NCI-H1092 (cell line): ENCODE measurements at places on chromosomes 6 and 20.

DNA sequence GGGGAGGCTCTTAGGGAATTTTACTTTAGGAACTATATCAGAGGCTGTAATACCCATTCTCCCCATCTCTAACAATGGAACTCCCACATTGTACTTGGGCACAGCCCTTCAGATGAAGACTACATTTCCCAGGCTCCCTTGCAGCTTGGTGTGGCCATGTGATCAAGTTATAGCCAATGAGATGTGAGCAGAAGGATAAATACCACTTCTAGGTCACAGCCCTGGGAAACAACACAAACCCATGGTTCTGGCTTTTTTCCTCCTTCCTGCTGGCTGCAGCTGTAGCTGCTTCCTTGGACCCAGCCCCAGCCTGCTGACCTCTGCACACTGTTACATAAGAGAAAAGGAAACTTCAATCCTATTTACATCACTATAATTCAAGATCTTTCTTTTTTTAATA lies 445.9 kb upstream of the JARID2 start:
- no peak for DNase-seq

DNA sequence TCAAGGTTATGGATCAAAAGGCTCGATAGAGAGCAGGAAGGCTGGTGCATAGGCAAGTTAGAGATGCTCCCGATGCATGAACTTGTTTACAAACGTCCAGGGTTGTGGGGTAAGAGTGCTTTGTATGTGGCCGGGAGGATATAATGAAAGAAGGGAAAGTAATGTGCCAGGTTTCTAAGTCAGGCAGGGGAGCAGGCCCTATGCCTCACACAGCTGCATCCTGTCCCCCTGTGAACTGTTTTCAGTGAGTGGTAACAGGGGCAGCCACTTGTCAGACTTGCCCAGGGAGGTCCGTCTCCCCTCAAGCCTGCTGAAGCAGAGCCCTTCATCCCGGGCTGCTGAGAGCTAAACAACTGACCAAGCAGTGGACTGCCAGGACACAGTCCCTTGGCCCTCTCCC lies 19.4 kb downstream of the KCNK5 start:
- DNase-seq = no peak

DNA sequence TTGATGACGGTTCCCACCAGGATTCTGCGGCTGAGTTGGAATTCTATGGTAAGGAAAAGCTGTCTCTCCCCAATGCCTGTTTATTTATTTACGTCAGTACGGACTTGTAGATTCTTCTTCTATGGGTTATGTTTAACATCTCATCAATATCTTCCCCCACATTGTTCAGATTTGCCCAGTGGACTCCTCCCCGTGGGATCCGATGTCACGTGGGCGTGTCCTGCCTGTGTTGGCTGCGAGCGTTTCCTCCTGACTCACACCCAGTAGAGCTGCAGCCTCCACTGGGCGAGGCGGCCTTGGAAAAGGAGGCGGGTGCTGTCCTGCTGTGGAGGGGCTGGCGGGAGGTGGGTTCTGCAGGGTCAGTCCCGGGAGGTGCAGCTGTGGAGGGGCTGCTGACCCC lies 46.8 kb upstream of the SLCO4A1 start:
- no peak for DNase-seq

- no peak for DNase-seq
Observed at GRCh38 chr6:150877928-150878327, 12.4 kb downstream of the MTHFD1L start.

GRCh38 chr6:27867945-27868300 lies 44.3 kb downstream of the OR2B2 start:
- no peak for DNase-seq

DNA sequence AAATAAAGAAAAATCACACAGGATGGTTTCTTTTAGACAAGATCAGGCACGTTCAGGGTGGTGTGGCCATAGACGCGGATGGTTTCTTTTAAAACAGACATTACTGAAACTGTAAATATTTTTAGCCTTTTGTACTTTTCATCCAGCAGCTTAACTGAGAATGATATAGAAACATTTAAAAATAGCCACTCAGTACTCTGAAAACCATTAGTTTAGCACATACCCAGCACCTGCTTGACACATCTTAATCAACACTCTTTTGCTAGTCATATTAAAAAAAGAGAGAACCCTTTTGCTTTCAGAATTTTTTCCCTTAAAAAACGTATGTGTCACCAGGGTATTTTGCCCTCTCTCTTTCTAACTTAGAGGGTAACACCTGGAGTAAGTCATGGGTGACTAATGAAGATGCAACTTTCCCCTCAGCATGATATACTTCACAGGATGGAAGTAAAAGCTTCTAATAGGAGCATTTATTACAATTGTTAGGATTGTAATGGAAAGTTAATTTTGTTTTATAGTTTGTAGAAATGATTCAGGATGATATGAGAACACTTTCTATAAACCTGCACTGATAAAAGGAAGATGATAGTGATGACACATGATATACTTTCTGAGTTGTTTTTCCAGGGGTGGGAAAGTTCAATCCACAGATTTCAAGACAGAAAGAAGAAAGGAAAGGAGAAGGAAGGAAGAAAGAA lies 45.2 kb downstream of the BACH2 start:
- no peak for DNase-seq
